ENCODE measurements at places on chromosomes 6 and 20. TPM values are rescaled to one million over a fixed set of nuclear protein-coding genes. Genes with fewer than 3 reads are reported as not detected.

DNA sequence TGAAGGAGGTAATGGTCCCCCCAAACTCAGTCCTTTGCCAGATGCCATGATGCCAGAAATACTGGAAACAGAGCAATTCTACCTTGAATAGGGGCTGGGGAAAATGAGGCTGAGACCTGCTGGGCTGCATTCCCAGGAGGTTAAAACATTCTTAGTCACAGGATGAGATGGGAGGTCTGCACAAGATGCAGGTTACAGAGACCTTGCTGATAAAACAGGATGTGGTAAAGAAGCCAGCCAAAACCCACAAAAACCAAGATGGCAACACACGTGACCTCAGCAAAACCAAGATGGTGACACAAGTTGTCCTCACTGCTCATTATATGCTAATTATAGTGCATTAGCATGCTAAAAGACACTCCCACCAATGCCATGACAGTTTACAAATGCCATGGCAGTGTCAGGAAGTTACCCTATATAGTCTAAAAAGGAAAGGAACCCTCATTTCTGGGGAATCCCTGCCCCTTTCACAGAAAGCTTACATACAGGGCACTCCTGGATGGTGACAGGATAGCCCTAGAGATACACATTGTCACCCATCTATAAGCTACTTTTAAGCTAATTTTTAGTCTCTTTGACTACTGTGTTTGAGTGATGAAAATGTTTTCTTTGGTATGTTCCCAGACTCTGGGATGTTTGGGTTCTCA is 979.7 kb downstream of the TBC1D32 start:
- H3K27me3 ChIP-seq = no peaks in the 10 kb centered on the region
- DNase-seq = no peak

DNA sequence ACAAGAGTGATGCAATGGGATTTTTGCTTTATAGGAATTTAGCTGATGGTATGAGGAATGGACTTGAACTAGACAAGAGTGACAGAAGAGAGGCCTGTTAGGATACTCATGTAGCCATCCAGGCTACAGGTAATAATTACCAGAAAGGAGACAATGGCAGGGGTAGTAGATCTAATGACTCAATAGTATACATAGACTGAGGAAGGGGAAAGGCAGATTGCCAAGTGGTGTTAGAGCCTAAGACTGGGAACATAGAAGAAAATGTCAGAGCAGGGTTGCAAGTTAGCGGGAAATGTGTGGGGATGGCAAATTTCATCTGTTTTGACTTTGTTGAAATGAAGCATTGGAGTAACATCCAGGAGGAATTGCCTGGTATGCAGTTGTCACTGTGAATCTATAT is 295.6 kb downstream of the UTRN start:
- H3K27ac ChIP-seq = no peak overlapping the region
- no peak overlapping the region for H3K4me3 ChIP-seq
- no peak for DNase-seq
- H3K36me3 ChIP-seq = peaks cover 27% of the 10 kb centered on the region
- H3K4me1 ChIP-seq = no peaks in the 10 kb centered on the region
- no peaks in the 10 kb centered on the region for H3K27me3 ChIP-seq

Gene C6orf58
- total RNA-seq = not detected

Gene TGM3
- 5.3 TPM for total RNA-seq
